ENCODE measurements at places on chromosomes 4 and X.
A peak's percentile ranks its signal among the peaks of the same experiment; 100 is the strongest.

GRCh38 chr4:176308441-176308840 is 11.3 kb upstream of the SPCS3 start:
- DNase-seq: no peak

- DNase-seq: no peak
Observed at GRCh38 chr4:56657818-56658217, 23.3 kb downstream of the HOPX start.

- DNase-seq: no peak
Observed at GRCh38 chrX:25198891-25199290, 183.1 kb upstream of the ARX start.

DNA sequence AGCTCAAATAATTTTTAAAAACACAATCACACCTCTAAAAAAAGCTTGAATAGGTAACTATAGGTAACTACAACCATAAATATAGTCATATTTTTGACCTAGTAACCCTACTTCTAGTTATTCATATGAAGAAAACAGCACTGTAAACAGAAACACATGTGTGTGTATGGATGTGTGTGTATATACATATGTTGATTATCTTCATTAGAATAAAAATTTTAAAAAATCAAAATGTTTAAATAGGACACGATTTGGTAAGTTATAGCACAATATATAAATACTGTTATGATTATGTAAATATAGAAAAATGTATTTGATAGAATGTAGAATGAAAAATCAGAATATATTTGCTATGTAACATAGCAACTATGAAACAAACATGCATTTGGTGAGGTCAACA is 258.1 kb upstream of the GK2 start:
- no peak for DNase-seq

DNA sequence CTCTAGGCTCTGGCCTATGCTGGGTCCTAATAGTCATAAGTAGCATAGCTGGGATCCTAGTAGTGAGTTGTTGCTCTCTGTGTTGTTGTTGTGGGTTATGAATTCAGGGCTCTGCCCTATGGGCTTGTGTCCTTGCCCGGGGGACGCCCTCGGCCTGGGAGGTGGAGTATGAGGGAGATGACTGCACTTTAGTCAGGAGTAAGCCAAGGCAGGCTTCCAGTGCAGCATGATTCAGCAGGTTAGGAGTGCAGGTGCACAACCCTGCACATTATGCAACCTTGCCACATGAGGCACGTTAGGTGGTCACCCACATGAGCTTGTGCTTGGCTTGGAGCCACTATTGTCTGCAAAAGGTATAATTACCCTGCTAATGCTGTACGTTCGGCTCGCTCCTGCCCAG is 58.4 kb upstream of the CCDC149 start:
- peak; percentile 97 for DNase-seq

- DNase-seq: peak; percentile 57
Observed at GRCh38 chr4:156971676-156972378, at the start of gene PDGFC. PDGFC (minus strand) TSS chr4:156971799; CDS start chr4:156970903, 896 bp downstream.

DNA sequence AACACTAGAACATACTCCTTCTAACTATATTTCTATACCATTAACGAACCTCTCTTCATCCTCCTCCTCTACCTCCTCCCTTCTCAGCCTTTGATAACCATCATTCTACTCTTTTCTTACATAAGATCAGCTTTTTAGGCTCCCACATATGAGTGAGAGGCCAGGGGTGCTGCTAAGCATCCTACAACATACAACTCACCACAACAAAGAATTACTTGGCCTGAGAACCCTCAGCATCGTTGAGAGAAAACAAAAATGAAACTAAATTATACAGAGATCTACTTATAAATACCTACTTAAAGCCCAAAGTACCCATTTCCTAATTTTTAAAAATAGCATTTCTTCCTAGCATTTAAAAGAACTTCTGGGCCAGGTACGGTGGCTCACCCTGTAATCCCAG is 77.7 kb downstream of the CC2D2A start:
- DNase-seq: no peak

GRCh38 chrX:124216396-124217115 is 115.9 kb upstream of the TEX13D start:
- DNase-seq: no peak

GRCh38 chr4:83542225-83542624 is 6.3 kb downstream of the GPAT3 start:
- DNase-seq: no peak

DNA sequence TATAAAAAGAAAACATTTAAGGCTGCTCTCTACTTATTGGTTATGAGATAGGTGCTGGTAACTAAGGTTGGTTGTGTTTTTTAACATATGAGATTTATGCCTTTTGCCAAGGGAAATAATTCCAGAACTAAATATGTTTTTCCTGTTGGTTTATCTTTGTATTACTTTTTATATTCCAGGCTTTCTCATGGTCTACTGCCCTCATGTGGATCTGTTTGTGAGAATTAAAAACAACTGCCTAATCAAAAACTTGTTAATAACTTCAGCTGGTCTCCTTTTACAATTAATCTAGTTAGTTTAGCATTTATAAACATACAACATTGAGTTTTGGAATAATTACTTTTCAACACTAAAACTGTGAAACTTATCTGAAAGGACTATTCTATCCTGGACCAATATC is 1208.3 kb downstream of the ADGRL3 start:
- no peak for DNase-seq

DNA sequence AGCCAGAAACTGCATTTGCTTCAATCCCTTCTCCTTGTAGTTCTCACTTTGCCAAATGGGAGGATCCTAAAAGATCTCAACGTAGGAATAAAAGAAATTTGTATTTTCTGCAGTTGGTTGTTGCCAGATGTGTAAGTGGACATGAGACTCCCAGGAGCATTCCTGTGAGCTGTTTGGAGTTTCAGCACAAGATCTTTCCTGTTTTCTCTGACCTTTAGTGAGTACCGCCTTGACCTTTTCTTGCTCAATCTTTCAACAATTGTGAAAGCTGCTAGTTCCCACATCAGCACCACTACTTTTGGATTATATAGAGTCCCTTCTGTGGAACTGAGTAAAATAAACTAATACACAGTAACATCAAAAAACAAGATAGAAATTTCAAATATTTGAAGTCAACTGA is 683.8 kb upstream of the PABPC4L start:
- DNase-seq: no peak

DNA sequence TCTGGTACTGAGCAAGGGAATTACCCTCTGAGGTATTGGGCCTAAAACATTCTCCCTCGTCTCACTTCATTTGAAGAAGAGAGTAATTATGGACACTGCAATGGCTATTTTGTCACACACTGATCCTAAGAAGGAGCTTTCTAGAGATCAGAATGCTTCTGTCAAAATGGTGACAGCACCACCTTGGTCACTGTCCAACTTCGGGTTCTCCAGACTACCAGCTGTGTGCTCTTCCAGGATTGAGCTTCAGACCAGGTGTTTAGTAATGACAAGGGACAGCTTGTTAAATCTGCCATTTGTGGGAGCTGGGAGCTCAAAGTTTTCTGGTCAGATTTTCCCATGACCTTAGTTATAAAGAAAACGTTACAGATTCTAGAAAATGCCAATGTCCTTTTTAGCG is 105.4 kb downstream of the POLA1 start:
- DNase-seq: no peak

DNA sequence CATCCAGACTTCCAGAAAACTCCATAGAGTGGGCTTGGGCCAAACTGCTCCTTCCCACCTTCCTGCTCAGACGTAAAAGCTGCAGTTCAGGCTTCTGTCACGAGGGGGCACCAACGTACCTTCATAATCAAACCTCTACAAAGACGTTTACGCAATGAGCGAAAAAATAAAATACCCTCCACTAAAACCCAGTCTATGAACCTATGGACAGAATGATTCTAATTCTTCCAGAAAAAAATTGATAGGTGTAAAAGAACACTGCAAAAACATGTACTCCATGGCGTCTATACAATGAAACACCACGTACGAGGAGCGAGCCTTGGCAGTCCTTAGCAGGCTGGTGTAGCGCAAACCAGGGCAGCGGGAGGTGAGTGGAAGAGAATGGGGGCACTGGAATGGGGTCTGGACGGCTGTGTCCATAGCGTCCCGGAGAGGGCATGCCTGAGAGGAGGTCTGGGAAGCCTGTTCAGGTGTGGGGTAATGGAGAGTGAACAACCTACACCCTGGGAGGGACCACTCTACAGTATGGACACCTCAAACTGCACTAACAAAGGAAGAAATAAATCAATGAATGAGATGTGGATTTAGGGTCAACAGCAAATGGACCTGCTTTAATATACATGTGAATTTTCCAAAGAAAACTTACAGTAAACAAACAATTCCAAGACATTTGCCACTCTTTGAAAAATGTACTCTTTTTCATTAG is 14.4 kb upstream of the RAB40A start:
- DNase-seq: peak; percentile 55

DNA sequence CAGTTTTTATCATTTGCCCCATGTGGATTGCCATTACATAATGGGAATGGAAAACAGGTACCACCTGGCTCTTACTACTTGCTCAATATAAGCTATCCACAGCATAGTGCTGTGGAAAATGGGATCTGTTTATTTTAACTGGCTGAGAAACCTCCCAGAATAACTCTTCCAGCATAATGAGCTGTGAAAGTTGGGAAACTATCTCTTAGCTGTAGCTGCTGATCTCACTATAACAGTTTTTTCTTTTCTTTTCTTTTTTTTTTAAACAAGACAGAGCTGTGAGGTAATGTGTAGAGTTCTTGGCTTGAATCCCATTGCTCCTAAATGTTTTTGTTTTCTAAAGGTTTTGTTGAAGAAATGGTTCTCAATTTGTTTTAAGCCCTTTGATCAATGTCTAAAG is 988.3 kb downstream of the PCDH19 start:
- DNase-seq: no peak

DNA sequence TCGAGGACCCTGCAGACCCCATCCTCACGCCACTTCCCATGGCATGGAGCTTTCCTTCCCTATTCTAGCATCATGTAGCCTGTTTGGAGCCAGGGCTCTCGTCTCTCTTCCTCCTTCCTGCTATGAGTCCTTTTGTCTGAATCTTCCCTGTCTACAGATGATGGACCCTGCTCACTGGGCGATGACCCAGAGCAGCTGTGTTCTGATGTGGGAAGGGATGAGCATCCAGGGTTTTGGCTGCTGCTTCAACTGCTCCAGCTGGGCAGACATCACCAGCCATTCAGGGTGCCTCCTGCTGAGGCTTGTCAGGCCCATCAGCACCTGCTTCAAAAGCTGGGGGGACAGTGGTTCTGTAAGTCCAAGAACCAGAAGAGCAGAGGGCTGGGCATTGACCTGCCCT is 3.2 kb upstream of the CCKAR start:
- no peak for DNase-seq

- no peak for DNase-seq
Observed at GRCh38 chr4:168845897-168846296, 164.2 kb downstream of the CBR4 start.

DNA sequence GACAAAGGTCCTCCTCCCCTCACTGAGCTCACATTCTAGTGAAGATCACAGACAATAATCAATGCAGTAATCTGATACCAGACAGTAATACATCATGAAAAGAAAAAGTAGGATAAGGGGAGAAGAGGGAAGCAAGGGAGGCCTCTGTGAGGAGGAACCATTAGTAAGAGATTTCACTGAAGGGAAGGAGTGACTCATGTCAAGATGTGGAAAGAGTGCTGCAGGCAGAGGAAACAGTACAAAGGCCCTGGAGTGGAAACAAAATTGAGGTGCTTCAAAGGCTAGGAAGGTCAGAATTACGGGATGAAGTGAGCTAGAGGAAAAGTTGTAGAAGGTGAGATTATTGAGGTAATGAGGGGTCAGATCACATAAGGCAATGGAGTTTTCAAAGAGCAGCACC is 38.1 kb downstream of the LAMTOR3 start:
- DNase-seq: peak; percentile 80

DNA sequence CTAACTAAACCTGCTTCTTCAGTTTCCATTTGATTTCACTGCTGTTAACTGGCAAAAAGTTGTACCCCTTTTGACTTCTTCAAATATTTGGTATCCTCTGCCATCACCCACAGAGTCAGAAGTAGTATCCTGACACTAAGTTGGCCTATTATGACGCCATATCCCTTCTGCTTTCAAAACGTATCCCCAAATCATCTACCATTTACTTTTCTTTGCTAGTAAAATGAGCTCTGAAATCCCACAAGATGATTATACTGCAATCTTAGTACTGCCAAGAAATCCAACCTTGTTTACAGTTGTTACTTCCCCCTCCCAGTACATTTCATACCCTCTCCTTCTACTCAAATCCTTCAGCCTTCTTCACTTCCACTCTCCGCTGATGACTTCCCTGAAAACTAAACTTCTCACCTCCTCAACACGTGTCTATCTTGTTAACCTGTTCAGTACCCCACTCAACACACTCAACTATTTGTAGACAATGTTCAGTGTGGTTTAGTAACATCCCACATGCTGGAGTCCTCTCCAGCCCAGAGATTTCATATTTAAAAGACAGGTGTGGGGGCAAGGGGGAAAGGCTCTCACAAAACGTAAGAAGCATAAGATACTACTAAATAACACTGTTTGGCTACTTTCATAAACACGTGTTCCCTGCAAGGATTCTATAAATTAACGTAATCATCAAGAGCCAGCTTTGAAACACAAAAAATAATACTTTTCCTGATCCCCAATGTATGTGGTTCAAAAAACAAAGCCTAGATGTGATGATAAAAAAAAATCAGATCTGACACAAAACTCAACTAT is 1.3 kb downstream of the NAF1 start:
- DNase-seq: peak; percentile 20

DNA sequence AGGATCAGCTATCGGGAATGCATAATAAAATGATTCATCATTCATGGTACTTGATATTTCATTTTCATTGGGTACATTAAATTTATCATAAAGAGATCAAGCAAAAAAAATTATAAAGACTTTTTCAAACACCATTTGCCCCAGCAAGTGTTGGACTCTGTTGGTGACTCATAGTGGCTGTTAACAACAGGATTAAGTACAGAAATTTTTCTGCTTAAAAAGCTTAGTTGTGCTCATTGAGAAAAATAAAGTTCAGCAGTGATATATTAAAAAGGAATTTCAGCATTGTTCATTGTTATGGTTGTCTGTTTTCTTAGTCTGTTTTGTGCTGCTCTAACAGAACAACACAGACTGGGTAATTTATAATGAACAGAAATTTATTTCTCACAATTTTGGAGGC is 86.2 kb upstream of the PCDH10 start:
- peak; percentile 2 for DNase-seq

DNA sequence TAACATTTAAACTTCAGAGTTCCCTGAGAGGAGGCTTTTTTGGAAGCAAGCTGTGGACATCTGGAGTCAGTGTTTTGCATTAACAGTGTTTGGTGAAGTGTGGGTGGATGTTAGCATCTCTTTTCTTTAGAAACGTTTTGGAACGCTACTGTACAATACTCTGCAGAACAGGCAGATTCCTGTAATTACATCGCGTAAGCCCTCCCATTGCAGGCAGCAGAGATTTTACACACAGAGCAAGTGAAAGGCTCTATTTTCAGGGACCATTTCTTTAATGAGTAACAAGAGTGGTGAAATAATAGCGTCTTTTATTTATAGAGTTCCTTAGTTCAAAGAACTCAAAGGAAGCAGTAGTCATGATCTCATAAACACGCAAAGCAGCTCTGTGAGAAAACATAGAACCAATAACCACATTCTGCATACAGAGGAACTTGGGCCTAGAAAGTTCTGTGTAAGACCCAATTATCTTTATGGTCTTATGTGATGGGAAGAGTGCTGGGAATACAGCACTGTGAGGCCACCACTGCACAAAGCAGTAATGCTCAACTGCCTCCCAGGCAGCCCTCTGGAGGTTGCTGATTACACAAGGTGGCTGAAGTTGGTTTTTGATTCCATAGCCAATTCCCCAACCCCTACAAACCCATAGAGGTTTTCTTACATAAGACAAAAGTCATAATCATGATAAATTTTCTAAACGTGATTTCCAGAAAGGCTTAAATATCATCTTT is 298.7 kb upstream of the EPHA5 start:
- DNase-seq: peak; percentile 13

Measured in renal cortical epithelial cell (primary cell).